Fibroblast of skin of right quadriceps (primary cell): ENCODE measurements at places on chromosomes 5 and 9.

DNA sequence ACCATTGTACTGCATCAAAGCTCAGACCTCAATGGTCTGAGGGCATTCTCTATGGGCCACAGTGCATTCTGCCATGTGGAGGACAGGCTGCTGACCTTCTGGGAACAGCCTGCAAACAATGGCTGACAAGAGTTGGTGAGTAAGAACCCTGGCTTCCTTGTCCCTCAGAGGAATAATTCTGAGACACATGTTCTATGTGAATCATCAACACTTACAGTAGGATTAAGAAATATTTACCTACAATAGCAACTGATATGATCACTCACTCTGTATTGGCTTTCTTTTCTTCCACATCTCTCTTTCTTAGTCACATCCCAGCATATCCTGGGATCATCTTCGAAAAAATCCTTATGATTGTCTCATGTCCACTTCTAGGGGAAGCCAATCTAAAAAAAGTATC, 306.5 kb upstream of the ITGA1 start:
- DNase-seq = no peak

- peak; percentile 77 for DNase-seq
Measured at GRCh38 chr5:95761771-95762651, 30.9 kb downstream of the RHOBTB3 start.

DNA sequence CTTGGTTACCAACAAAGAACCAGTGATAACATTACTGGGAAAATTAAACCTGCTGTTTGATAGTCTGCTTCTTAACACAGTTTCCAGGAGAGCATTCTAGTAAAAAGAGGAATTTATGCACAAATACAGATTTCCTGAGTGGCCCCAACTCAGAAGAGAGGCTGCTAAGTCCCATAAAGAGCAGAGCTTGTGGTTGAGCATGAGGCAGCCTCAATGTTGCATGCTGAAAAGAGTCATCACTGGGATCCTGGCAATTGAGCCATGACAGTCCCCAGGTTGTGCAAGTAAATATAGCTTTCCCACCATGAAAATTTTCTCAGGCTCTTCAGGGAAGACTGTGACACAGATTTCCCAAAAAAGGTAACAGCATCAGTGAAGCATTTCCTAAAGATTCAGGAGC, 47.5 kb upstream of the ADRB2 start:
- no peak for DNase-seq

DNA sequence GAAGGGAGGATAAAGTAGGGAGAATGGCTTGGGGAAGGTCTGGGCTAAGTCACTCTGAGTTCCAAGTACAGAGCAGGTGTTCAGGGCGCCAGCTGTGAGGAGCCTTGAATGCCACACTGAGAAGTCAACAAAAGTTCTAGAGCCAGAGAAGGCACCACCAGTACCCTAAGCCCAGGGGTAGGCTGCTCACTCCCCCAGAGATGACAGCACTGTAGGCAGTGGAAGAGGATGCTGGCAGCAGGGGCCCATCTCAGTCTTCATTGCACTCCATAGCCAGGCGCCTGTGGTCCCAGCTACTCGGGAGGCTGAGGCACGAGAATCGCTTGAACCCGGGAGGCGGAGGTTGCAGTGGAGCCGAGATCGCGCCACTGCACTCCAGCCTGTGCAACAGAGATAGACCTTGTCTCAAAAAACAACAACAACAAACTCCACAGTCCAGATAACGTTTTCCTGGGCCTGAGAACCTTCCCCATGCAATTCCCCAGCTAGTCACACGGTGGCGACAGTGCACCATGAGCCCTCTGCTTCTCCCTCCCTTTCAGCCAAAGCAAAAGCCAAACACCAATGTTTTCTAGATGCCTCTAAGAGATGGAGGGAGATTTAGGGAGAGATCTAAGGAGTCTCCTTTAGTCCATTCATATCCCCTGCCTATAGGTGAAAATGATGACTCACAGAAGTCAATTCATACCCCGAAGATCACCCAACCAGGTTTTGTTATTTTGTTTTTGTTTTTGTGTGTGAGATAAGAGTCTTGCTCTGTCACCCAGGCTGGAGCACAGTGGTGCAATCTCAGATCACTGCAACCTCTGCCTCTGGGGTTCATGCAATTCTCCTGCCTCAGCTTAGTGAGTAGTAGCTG, 19.8 kb upstream of the NSD1 start:
- DNase-seq = peak; percentile 64

- no peak for DNase-seq
Measured at GRCh38 chr9:102405218-102405867, 589.8 kb upstream of the CYLC2 start.

GRCh38 chr5:150305095-150305494, 2.4 kb upstream of the ARSI start:
- no peak for DNase-seq
